Activated CD4-positive, alpha-beta T cell treated with anti-CD3 and anti-CD28 coated beads, Interleukin-10, Interleukin-2, amounts not matched to agents 100 ng/mL and 50 ng/mL, durations not matched to agents 16 hours and 8 hours (primary cell): ENCODE measurements at places on chromosomes 7 and 10.

GRCh38 chr7:80105701-80106408, 28.8 kb upstream of the GNAI1 start:
- DNase-seq: no peak

DNA sequence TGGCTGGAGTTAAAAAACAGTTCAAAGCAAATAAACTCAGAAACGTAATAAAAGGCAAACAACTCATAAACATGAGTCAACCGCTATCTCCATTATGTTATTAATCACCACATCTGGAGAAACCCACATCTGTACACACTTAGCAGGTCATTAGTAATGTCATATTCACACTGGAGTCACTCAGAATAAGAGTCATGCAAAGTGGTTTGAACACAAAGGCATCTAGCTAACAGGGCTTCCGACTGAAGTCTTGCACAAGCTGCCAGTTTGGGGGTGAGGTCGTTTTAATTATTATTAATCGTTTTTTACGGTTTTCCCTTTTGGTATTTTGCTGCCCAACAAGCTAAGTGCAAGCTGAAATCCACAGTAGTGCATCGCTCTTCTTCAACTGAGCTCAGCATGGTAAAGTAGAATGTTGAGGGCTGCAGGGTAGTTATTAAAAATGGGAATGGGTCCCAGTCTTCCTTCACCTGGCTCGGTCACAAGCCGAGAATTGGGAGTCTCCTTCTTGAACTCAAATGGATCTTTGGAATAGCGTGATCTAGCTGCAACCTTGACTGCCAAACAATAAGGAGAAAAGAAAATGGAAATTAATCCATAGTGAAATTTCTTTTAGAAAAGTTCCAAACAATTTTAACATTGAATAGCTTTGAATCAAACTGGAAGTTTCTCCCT, 663.5 kb downstream of the KCNMA1 start:
- DNase-seq: no peak

DNA sequence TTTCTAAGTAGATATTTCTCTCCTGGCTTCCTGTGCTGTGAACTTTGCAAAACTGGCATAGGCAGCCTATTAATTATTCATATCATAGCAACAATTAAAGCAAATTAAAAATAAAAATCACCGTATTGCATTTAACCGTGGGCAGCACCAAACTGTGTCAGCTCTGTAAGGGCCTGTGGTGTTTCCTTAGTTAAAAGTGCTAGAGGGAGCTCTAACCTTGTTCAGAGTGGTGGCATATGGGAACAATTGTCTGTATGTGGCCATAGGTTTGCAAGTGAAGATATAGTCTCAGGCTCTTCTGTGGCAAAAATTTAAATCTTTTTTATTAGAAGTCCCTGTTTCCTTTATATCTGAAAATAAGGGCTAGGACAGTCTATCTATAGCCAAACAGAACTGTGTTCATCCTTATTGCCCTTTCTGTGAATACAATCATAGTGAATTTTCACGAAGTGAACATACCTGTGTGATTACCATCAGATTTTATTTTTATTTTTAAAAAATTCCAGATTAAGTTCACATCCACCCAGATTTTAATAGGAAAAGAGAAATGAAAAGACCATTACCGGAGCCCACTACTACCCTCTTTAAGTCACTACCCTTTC, 92.6 kb downstream of the POLL start:
- DNase-seq: peak; percentile 2

- no peak for DNase-seq
Observed at GRCh38 chr10:60767424-60767823, 10.9 kb upstream of the CDK1 start.

DNA sequence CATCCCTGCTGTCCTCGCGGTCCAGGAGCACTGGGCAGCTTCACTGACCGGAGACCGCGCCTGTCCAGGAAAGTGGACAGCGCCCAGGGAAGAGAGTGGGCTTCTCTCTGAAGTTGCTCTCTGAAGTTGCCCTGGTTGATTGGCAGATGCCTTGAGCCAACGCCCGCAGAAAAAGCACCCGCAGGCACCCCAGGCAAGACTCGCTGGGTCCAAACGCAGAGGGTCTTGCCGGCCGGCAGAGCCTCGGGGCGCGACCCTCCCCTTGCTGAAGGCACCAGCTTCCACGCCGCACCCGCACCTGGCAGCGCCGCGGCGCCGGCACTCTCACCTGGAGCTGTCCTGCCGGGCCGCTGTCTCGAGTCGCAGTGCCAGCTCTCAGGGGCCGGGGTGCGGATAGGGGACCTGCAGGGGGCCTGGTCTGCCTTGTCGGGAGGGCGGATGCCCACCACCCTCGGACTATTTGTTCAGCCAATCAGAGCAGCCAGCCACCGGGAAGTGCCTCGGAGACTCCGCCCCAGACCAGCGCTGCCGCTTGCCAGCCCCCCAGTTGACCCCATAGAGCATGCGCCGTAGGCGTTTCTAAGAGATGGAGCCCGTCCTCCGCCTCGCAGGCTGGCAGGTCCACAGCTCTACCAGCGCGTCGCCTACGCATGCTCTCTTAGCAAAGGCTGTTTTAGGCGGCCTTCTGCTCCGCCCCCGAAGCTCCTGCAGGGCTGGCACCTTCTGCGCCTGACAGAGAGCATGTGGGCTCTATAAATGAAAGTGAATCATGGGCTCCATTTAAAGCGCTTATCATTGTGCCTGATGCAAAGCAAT, at the start of gene LIPA:
TSS of gene LIPA (minus strand) at position 367 of the 816 bp plus-strand sequence. CDS start 4,127 bp downstream, outside the sequence.
- DNase-seq: peak; percentile 99

- peak; percentile 48 for DNase-seq
Observed at GRCh38 chr10:17453373-17454091, 863 bp downstream of the ST8SIA6 start.

GRCh38 chr7:69814421-69814962, 216.2 kb downstream of the AUTS2 start:
- no peak for DNase-seq

GRCh38 chr7:4145576-4145975, 536.5 kb upstream of the FOXK1 start:
- no peak for DNase-seq

DNA sequence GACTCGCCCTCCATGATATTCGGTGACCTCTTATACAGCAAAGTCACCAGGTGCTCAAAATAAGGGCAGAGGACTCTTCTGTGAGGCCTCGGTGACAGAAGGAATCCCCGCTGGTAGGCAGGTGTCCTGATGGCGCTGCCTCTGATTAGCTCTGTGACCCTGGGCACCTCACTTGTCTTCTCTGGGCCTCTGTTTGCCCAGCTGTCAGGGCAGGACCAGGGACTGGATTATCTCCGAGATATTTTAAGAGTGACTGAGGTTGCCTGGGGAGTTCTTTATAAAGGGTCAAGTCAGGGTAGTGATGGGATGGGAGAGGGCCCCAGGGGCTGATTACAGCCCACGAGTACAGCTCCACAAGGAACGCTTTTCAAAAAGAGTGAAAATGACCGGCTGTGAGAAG, 70.9 kb upstream of the SAMD8 start:
- DNase-seq: no peak

- no peak for DNase-seq
Observed at GRCh38 chr7:69847921-69848612, 249.8 kb downstream of the AUTS2 start.

- DNase-seq: no peak
Observed at GRCh38 chr10:69948261-69948660, 104.4 kb upstream of the MACROH2A2 start.

GRCh38 chr10:107898392-107898791, 733.9 kb upstream of the SORCS1 start:
- no peak for DNase-seq

DNA sequence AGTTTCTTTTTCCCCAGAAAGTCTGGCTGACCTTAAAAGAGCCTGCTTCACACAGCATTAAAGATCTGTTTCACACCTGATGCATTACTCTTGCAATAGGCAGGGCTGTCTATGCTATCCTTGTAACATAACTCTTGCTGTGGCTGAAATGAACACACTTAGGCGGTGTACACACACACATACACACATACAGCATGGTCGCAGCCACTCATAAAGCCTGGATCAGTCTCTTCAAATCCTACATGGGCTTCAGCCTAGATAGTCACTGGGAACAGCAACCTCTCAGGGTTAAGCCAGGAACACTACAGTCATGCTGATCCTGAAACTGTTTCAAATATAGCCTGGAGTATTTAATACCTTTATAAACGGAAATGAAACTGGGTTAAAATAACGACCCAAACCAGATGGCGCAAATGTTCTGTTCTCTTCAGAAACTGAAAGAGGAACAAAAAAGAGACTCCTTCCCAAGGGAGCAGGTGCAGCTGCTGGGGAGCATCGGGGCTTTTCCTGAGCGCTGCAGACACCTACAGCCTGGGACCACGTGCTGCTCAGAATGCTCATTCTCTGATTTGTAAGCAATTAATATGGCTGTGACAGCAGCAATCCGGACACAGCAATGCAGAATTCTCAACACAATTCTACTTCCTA, 61.0 kb upstream of the SFMBT2 start:
- peak; percentile 25 for DNase-seq

GRCh38 chr7:135291809-135292253, 58.2 kb downstream of the STRA8 start:
- no peak for DNase-seq

DNA sequence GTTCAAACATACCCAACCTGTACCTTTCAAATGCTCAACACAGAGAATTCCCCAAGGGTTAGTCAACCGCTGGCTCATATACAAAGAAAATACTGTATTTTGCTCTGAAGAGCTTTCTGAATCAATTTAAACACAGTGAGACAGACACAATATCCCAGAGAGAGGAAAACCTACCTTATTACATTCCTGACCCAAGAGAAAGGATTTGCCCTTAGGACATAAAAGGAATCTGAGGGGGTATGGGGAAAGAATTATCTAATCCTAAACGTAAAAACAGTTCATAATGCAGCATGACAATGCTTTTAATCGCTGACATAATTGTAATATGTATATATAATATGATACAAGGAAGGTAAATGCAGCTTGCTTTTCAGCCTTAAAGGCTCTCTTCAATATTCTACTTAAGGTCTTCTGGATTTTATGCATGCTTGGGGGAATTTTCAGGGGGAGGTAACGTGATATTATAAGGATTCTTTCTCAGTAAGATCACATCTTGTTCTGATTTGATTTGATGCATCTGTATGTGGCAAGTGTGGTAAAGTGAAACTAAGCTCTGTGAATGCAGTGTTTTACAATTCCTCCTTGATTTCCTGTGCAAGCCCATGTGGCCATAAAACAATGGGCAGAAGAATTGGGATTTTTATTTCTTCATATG, 240.5 kb downstream of the GLI3 start:
- DNase-seq: no peak

DNA sequence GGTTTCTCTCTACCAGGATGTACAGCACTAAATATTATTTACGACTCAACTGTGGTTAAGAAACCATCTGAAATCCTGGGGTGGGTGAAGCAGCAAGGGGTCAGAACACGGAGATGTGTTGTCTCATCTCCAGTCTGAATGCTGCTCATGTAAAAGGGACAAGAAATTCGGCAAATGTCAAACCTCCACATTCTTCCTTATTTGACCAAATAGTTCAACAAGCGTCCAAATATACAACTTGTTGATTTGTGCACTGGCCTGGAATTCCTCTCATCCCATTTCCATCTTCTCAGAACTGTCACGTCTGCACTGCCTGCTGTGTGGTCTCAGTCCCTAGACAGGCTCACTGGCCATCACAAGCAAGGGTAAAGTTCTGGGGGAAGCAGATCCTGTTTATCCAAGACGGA, 520.0 kb downstream of the PARD3 start:
- DNase-seq: no peak

DNA sequence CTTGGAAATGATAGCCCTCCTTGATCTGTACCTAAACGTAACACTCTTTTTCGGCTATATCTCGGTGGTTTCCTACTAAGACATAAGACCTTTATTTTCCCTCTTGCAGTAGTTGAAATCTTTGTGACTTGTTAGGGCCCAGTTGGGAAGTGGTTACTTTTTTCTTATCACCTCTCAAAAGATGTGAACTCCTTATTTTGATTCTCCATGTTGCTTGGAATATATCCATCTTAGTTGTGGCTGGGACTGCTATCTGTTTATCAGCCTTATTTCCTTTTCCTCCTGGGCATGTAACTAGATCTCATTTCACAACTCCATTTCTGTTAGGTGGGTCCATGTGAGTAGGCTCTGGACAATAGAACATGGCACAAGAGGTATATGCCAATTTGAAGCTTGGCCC, 4.1 kb upstream of the CPED1 start:
- no peak for DNase-seq

- DNase-seq: no peak
Observed at GRCh38 chr7:135670179-135670578, 7.9 kb downstream of the STMP1 start.

DNA sequence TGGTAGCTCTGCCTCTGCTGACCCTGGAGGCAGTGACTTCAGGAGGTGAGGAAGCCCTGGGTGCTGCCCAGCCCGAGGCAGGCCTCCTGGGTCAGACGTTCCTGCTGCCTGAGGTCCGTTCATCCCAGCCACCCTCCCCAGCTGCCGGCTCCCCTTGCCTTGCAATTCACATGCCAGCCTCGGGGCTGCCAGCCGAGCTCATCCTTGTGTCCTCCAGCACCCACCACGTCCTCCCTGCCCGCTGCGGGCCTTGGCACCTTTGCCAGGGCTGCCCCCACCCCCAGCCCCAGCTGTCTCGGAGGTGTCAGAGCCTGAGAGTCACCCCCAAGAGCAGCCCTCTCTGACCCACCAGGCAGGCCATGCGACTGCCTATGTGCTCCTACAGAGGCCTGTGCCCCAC, 162.1 kb upstream of the RNF32 start:
- no peak for DNase-seq

GRCh38 chr7:112067200-112067599, 139.0 kb downstream of the DOCK4 start:
- no peak for DNase-seq

- DNase-seq: no peak
Observed at GRCh38 chr7:20323595-20323994, 7.1 kb upstream of the ITGB8 start.

- no peak for DNase-seq
Observed at GRCh38 chr10:124991835-124992234, 49.9 kb downstream of the ZRANB1 start.

DNA sequence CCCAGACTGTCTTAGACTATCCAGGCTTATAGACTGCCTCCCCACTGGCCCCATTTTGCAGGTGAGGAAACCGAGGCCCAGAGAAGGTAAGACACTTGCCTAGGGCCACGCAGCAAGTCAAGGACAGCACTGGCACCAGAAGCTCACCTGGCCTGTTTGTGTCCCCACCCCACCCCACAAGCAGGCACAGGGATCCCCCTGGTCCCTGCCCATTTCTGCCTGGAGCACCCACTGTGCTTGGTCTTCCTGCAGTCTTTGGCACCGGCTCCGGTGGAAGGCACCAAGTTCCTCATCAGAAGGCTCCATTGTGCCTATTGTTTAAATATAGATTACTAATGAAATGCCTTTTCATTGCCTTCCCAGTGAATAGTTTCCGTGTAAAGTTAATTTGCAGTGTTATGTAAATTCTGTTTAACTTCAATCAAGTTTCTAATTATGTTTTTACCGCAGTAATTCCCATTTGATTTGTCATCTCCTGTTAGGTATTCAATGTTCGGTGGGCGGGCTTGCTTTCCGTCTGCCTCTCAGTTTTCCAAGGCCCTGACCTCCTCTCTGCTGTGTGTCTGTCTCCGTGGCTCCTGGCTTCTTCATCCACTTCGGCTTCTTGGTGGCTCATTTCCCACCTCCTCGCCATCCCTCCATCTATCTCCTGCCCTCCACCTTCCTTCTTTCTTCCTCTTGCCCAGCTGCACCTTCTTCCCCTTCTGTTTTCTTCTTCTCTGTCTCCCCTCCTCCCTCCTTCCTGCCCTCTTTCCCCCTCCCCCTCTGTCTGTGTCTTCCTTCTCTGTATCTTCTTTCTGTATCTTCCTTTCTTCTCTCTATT, 75.8 kb downstream of the ZMIZ1 start:
- no peak for DNase-seq
